ENCODE measurements at places on chromosomes 6 and 20.

GRCh38 chr6:160959726-160960435 lies 31.7 kb upstream of the MAP3K4 start:
- DNase-seq: no peak

DNA sequence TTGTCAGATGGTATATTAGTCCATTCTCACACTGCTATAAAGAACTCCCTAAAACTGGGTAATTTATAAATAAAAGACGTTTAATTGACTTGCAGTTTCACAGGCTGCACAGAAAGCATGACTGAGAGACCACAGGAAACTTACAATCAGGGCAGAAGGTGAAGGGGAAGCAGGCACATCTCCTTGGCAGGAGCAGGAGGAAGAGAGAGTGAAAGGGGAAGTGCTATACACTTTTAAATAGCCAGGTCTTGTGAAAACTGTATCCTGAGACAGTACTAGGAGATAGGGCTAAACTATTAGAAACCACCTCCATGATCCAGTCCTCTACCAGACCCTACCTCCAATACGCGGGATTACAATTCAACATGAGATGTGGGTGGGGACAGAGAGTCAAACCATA lies 193.9 kb upstream of the KCNG1 start:
- DNase-seq: no peak

GRCh38 chr6:137017081-137017480 lies 27.7 kb downstream of the IL20RA start:
- no peak for DNase-seq

GRCh38 chr6:46062312-46062711 lies 46.7 kb upstream of the CLIC5 start:
- DNase-seq: no peak

GRCh38 chr20:38197217-38197616 lies 32.1 kb upstream of the TGM2 start:
- no peak for DNase-seq

GRCh38 chr20:35010405-35011192 lies 54.9 kb downstream of the MYH7B start:
- no peak for DNase-seq

DNA sequence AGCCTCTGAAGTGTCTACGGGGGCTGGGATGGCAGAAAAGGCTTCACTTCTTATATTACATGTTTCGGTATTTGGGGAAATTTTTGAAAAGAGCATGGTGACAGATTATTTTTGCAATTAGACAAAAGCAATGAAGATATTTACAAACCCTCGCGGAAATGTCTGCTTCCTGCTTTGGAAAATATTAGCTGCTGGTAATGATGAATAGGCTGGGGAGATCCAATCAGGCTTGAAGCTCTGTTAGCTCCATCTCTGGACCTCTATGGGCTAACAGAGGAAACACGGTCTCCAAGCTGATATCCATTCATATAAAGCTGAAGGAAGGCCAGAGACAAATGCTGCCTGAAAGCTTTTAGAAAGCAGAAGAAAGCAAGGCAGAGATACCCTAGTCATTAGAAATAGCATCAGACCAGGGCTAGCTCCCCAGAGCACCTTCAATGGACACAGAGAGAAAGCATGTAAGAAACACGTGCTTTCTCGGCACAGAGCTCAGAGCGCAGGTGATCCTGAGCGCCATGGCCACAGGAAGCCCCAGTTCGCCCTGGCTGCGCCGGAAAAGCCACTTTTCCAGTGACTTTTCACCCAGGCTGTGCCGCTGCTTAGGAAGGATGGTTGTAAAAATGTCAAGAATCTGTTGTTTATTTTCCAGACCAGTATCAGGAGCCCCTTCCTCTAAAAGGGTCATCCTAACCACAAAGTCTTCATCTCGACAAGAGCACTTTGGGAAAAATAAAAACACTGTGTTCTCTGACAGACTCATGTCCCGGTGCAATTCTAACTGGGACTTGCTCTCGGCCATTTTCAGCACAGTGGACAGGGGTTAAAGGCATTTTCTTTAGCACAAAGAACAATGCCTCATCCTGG lies 68.5 kb upstream of the NFATC2 start:
- DNase-seq: no peak

GRCh38 chr6:144068794-144069193 lies 26.6 kb downstream of the SF3B5 start:
- DNase-seq: no peak

DNA sequence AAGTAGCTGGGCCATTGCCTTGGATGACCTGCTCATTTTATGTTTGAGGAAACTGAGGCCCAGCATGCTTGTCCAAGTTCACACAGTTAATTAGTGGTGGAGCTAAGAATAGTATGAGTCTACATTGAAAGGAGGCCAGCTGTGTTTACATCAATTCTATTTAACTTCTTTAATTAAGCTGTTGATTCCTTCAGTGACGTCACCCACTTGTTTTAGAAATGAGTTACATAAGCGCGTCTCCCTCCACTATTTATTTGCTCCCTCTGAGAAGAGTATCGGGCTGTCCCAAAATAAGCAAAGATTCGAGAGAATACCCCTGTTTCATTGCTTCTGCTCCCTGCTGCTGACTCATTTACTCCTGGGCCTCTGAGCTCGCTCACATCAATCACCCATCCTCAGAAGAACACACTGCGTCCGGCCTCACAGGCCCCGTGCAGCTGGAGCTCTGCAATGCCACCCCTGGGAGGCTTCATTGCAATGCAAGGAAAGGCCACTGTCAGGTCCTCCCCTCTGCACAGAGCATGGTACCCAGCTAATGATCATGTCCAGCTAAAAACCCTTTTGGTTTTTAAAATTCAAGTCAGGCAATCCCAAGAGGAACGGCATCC lies 74.8 kb upstream of the BMP2 start:
- DNase-seq: no peak

- DNase-seq: no peak
Observed at GRCh38 chr20:18705490-18705889, 108.1 kb upstream of the SCP2D1 start.

GRCh38 chr6:160667639-160668481 lies 3.8 kb upstream of the LPA start:
- DNase-seq: no peak

DNA sequence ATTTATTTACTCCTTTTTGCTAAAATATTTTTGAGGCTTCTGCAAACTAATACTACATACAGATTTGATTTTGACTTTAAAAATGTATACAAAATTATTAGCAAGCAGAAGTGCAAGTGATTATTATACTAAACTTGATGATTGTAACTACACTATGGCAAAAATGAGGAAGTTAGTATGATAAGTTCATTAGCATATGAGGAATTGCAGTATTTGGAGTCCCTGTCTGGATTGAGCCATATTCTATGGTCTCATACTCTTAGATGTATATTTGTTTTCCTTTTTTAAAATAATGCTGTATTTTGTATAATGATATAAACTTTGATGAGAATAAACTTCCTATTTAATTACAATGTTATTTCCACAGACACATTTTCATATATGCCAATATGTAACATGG lies 13.9 kb downstream of the CRISP3 start:
- no peak for DNase-seq

GRCh38 chr20:8427419-8428040 lies 295.5 kb downstream of the PLCB1 start:
- DNase-seq: no peak

DNA sequence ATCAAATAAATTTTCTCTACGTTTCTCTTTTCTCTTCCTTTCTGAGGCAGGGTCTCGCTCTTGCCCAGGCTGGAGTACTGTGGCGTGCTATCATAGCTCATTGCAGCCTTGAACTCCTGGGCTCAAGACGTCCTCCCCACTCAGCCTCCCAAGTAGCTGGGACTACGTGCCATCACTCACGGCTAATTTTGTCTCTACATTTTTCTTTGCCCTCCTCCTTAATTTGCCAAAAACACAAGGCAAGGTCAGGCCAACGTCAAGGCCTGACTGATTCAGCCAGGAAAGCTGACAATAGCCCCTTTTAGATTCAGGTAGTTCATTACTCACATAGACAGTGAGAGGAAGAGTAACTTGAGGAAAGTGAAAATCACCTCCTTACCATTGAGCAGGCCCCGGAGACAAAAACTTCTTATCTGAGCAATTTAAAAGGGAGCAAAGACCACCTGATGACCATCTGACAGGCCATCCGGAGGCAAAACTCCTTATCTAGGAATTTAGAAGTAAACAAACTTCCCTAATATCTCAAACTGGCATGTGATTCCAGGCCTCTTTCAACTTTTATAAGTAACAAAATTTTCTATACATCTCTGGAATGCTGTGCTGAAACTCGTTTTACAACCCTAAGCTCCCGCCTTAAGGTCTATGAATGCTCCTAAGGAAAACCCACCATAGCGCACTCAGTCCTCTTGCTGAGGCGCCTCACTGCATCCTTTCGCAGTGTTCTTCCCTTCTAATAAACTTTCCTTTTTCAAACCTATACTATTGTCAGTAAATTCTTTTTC lies 42.1 kb upstream of the SRPK1 start:
- no peak for DNase-seq

Measured in NCI-H187 (cell line).